ENCODE measurements at places on chromosomes 2 and 18.

DNA sequence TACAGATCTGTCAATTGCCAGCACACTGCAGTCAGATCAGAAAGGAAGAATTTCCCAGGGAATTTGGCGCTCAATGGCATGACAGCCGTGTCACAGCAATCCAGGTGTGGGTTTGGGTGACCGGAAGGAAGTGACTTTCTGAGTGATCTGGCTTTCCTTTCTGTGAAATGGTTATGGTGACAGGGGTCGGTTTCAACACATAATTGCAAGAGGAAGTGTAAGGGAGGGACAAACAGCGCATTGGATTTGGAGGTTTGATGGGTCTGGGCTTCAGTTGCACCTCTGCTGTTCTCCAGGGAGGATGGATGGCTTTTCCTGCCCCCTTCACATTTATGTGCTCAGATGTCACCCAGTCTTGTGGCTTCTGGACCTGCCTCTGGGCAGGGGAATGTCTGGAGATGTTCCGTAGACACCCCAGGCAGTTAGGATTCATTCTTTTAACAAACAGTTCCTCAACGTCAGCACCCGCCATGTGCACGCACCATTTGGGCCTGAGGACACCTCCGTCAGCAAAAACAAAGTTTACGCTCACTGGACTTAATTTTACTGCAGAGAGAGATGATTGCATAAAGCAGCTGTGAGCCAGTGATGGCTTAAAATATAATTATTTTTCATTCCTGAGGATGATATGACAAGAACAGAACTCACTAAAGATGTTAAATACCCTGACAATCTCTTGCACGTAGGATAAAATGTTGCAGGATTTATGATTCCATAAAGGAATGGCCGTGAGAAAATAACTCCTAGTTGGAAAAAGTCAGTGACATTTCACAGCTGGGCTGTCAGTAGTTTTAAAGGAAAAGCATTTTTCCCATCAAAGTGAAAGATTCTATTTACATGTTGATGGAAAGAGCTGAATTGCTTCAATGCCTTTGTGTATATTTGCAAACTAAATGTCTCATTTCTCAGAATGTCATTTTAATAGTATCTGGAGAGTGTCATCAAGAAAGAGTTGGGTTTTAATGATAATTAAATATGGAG lies 36.9 kb downstream of the MBP start:
- DNase-seq, result no peak

GRCh38 chr2:85996591-85996990 lies 107.8 kb upstream of the ST3GAL5 start:
- peak; percentile 42 for DNase-seq

GRCh38 chr2:155218292-155218924 lies 519.9 kb downstream of the KCNJ3 start:
- DNase-seq, result no peak

DNA sequence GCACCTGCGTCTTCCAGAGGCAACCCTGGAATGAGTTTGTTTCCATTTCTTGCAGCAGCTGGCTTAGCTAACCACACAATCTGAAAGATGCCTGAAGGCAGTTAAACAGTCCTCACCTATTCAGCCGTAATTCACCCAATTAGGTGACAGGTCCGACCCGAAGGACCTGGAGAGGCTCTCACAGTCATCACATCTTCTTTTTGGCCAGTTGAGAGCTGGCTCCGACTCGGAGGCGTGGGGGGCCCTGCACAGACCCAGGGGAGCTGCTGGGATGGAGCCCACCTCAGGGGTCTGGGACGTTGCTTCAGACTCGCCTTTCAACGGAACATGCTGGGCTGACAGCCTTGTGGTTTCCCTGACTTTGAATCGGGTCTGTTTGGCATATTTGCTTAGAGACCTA lies 187.3 kb downstream of the RTP5 start:
- no peak for DNase-seq

GRCh38 chr2:29444150-29444549 lies 328.9 kb downstream of the CLIP4 start:
- DNase-seq, result no peak

GRCh38 chr2:193824474-193824873 lies 1629.7 kb upstream of the TMEFF2 start:
- DNase-seq, result no peak

GRCh38 chr2:24520175-24520574 lies 29.1 kb downstream of the NCOA1 start:
- DNase-seq, result no peak

DNA sequence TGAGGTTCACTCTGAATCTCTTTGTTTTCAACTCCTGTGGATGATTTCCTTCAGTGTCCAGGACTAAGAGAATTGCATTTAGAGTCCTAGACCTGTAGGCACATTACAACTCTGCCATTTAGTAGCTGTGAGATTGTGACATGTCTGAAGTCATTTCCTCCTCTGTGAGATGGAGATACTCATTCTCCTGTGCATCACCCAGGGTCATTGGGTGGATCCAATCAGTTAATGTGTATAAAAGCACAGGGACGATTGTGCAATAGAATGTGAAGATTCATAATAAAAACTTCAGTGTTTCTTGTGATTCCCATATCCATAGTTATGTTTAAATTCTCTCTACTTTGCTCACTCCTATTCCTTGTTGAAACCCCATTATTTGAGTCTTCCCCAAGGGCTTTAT lies 113.6 kb downstream of the DIS3L2 start:
- no peak for DNase-seq

- no peak for DNase-seq
Measured at GRCh38 chr2:217934321-217935131, 68.3 kb downstream of the TNS1 start.

- no peak for DNase-seq
Measured at GRCh38 chr18:12946549-12947284, 1.1 kb upstream of the SEH1L start.

- no peak for DNase-seq
Measured at GRCh38 chr2:1641523-1641922, 102.8 kb downstream of the PXDN start.

- no peak for DNase-seq
Measured at GRCh38 chr2:190177249-190178040, 114.9 kb upstream of the MSTN start.

- no peak for DNase-seq
Measured at GRCh38 chr2:108316033-108316432, 27.3 kb downstream of the SULT1C2 start.

DNA sequence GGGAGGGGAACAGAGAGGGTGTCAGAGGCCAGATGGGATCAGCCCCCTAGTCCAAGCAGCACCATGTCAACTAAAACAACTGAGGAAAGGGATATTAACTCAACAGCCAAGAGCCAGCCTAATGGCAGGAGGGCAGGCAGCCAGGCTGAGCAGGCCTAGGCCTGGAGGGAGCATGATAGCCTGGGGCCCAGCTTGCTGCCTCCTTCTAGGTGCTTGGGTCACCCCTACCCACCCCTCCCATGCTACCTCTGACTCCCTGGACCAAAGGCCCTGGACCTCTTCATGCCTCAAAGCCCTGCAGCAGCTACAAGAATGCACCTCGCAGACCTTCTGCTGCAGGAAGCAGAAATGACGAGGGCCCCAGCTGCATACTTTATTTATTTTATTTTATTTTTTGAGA lies 22.1 kb upstream of the TNS1 start:
- no peak for DNase-seq

DNA sequence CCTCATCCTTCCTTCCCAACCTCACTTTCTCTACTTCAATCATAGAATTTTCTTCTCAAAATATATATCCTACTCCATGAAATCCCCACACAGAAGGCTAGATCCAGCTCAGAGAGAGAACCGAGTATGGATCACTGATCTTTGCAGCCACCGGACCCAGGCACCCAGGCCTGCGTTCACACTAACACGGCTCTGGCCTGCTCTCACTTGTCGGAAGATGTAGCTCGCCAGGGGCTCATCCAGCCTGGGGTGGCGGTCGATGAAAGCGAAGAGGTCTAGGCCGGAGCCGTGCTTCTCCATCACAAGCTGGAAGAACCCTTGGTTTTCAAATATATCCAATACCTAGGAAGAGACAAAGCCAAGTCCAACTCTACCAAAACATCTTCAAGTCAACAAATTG lies 12.7 kb upstream of the MTERF4 start:
- DNase-seq, result no peak

GRCh38 chr18:26436176-26437051 lies 111.9 kb downstream of the KCTD1 start:
- DNase-seq, result no peak

DNA sequence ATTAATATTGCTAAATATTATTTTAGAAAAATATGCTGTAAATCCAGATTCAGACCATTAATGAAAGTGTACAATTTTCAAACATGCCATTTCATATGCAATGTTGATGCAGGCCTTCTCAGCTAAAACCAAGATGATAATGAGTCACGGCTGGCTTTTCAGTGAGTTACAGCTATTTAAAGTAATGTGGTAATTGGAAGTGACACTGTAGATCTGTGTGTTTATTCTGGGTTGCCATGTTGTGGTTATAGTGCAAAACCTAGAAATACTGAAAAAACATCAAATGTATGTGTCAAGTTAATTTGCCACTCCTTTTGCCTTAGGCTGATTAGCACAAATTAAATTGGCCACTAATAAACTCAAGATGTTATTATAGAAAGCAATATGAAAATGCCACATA lies 506.6 kb downstream of the ERBB4 start:
- DNase-seq, result no peak

DNA sequence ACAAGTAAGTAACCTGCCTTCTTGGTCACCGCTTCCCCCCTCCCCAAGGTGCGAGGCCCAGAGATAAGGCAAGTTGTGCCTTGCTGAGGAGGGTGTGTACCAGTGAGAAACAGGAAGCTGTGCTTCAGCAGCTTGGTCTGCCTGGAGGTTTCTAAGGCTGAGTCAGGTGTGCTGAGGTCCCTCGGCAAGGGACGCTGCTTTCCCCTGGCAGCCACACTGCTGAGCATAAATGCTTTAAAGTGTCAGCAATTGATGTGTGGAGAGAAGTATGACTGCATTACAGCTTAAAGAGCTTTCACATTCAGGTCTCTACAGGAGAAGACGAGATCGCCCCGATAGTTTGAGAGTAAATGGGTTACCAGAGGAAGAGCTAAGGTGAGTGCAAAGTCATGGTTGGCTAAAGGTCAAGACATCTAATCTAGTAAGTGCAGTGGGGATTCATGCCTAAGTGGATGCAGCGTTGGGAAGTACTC lies 86.9 kb downstream of the LIMS1 start:
- DNase-seq, result no peak

DNA sequence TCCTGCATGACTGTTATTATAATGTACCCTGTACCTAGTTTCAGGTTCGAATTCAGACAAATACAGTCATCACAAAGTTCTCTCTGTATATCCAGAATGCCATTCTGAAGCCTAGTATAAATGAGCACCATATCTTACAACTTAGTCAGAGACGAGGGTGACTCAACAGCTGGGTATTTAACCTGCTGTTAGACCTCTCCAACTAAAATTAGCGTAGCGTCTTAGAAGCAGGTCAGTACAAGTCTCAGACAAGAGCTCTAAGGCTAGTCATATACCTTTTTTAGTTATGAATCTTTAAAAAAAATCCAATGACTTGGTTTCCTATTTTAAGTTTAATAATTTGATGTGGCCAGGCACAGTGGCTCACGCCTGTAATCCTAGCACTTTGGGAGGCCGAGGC lies 74.1 kb downstream of the CABYR start:
- DNase-seq, result no peak

DNA sequence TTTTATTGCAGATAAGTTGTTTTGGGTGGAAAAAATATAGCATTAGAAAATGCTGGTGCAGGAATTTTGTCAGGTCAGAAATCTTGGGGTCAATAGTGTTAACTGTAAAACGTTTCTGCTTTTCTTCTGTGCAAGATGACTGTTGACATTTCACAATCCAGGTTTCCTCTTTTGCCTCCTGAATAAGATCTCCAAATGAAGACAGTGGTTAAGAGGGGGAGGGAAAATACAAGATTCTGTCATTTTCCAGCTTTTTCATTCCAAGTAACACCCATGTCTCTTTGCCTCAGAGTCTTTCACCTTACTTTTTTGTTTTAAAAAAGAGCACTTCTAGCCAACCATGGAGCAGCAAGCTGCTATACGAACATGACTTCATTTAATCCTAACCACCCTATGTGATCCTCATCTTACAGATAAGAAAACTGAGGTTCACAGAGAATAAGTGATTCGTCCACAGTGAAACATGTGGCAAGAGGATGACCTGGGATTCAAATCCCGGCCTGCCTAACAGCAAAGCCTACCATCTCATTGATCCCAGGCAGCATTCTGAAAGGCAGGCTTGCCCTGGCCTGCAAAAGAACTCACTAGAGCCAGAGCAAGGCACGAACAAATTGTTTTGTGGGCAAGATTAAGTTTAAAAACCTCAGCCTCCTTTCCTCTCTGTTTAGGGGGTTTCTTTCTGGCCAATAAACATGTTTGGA lies 3.0 kb downstream of the PLEK start:
- no peak for DNase-seq

GRCh38 chr18:77049938-77050337 lies 82.6 kb downstream of the MBP start:
- DNase-seq, result no peak

DNA sequence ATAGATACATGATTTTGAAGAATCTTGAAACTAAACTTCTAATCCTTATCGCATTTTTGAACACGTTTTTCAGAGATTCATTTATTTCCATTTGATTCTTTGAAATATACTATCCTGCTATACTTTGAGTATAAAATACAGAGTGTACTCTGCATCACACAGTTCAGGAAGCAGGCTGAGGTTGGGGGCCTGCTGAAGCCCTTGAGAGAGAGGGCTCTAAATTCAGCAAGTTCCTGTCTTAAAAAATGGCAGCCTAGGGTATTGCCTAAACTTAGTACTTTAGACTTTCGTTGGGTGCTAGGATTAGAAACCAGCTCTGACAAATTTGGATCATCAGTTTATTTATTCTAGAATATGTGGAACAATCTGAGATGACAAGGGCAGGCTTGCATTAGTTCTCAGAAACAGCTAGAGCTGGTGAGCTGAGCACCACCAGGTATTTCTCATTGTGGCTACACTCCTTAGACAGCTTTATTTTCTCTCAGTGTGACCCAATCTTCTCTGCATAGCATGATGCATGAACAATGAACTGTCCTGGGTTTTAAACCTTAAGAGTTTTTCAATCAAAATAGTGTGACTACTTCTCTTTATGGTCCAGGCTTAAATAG lies 49.1 kb downstream of the TFPI start:
- no peak for DNase-seq

- DNase-seq, result no peak
Measured at GRCh38 chr2:101847661-101848339, 144.0 kb upstream of the IL1R2 start.

DNA sequence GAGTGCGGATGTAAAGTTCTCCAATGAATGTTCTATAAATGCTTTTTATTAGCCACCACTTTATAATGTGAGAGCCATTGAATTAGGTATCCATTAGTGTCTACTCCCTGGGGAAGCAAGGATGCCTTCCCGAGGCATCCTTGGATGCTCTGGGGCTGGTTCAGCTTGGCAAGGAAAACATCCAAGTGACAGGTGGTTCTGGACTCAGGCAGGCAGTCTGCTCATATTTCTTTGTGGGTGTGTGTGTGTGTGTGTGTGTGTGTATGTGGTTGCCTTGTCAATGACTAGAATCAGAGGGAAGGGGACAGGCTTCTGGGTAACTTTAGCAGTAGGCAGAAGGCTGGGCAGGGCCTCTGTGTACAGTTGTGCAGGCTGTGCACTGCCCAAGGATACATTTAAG lies 149.2 kb downstream of the TSN start:
- no peak for DNase-seq
